NCI-H446 treated with DMSO at 0.1 percent for 48 hours (cell line): ENCODE measurements at places on chromosomes 6 and 20.

DNA sequence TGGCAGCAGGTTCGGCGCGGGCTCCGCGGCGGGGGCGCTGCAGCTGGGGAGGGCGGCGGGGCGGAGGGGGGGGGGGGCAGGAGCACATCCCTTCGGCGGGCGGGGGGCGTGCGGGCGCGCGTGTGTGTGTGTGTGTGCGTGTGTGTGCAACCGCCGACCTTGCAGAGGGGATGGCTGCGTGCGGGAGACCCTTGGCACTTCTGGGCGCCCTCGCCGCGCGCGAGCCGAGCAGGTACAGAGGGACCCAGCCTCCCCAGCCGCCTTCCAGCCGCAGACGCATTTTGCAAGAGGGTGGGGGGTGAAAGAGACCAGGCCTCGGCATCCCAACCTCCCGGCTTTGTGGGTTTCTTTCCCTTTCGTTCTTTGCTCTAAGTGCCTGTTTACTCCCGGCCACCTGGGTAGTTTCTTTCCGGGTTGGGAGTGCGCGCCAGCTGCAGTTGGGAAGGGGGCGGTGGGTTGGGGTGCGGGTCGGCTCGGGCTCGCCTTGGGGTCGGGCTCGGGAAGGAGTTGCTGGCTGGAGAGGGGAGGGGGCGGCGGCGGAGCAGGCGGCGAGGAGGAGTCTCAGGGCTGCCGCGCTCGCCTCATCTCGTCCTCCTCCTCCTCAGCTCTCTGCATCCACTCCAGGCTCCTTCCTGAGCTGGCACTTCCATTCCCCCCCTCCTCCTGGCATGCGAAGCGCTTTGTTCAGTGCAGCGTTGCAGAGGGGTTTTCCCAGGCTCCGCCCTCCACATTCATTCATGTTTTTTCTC lies 620 bp downstream of the HIVEP1 start:
- DNase-seq: peak; percentile 52

GRCh38 chr6:144264270-144265060 lies 20.7 kb upstream of the UTRN start:
- no peak for DNase-seq

GRCh38 chr6:157811476-157812173 lies 11.4 kb upstream of the SNX9 start:
- no peak for DNase-seq

DNA sequence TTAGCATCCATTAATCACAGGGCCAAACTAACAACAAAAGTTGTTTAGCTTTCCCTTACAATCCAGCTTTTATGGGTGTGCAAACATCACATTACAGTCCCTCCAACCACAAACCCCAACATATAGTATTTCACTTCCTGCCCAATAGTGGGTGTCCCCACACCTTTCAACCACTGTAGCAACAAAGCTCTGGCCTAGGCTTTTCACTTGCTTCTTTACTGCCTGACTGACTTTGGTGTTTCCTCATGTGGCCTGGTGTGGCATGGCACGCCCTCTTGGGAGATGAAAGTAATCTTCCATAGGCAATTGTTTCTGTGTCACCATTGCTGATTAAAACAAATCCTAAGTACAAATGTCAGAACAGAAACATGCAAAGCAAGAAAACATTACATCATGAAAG lies 46.3 kb downstream of the MCM8 start:
- no peak for DNase-seq
